Lung (tissue), 17 donors: ENCODE measurements at places on chromosomes 4 and X.

DNA sequence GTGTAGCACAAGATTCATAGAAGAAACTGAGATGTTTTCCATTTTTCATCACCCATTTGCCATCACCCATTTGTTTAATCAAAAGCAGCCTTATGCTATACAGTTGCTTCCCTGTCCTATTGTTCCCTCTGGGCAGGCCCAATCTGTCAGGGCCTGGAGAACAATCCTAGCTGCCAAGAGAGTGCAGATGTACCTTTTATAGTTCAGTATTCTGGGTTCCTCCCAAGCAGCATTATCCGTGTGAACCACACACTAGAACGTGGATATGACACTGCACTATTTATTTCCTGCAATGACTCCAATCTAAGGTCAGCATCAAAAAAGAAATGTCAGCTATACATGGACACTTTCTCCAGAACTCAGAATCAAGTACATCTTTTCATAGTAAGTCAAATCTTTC is 269.0 kb downstream of the ADGRA3 start:
- no peak for DNase-seq

DNA sequence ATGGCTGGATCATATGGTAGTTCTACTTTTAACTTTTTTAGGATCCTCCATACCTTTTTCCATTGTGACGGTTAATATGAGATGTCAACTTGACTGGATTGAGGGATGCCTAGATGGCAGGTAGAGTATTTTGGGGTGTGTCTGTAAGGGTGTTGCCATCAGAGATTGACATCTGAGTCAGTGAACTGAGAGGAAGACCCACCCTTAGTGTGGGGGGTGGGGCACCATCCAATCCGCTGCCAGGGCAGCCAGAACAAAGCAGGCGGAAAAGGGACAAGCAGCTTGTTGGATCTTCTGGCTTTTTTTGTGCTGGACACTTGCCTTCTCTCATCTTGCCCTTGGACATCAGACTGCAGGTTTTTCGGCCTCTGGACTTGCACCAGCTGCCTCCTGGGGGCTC is 168.5 kb upstream of the CXCL13 start:
- DNase-seq, result no peak

GRCh38 chr4:163500586-163500985 is 6.1 kb downstream of the TMA16 start:
- DNase-seq, result no peak

- DNase-seq, result no peak
These were observed 37.9 kb upstream of the SLC4A4 start for GRCh38 chr4:71300964-71301363.

DNA sequence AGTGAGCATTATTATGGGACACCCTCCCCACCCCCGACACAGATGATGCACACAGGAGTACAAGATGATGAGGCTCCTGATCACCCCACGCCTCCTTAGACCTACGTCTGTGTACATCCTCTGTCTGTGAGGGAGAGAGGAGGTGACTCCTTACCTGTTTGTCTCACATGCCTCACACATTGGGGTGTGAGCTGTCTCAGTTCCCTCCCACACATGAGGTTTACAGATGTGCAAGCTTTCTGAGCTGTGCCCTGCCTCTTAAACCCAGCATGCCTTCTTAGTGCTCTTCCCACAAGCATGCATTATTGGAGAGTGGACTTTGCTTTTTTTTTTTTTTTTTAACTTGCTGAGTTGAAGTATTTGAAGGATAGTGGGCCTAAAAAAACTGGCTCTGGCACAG is 76.7 kb downstream of the CLCN5 start:
- DNase-seq, result no peak

GRCh38 chr4:8492174-8492573 is 51.6 kb downstream of the TRMT44 start:
- DNase-seq, result no peak

DNA sequence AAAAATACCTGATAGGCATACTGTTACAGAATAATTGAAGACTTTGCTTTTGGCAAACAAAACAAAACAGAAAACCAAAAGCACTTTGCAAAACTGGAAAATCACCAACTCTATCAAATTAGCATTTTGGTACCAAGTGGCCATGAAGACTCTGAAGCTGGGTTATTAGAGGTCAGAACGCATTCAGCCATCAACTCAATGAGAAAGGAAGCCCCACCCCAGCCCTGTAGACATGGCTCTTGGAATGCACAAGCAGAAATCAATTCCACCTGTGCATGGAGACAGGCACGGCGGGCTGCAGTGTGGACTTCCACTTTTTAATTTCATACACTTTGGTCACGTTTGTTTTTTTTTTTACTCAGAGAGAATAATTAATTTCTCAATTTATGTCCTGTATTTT is 93.6 kb upstream of the DHX15 start:
- DNase-seq, result no peak

- no peak for DNase-seq
These were observed 1153.0 kb downstream of the C4orf33 start for GRCh38 chr4:130249002-130249401.

DNA sequence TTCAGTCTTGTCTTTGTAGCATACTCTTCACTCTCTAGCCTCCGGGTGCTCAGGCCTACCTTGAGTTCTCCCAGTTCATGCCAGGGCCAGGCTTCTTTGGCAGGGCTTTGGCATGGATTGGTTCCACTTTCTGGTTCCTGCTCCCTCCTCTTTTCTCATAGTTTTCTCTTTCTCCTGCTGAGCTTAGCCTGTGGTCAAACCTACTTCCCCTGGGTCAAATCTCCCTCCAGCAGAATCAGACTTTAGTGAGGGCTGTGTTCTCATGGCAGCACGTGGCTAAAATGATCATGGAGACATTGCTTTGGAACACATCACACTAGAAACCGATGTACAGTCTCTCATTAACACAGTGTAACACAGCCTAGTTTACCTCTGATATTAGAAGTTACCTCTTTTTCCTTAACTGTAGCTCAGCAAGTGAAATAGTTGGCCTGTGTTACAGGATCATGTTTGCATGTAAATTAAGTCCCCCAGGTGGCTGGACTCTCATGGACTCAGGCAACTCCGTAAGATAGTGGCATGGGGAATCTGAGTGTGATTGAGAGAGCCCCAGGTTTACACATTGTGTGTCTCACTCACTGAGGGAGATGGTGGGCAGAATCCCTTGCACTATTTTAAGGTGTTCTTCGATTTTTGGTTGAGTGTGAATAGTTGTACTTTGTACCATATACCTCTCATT is 13.3 kb downstream of the RAB9A start:
- no peak for DNase-seq

GRCh38 chr4:82482387-82482786 is 52.0 kb downstream of the ENOPH1 start:
- no peak for DNase-seq

DNA sequence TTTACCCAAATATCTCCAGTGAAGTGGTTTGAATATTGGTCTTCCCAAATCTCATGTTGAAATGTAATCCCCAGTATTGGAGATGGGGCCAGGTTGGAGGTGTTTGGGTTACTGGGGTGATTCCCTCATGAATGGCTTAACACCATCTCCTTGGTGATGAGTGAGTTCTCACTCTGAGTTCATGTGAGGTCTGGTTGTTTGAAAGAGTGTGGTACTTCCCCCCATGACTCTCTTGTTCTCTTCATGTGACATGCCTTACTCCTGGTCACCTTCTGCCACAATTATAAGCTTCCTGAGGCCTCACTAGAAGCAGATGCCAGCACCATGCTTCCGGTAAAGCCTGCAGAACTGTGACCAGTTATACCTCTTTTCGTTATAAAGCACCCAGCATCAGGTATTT is 32.9 kb upstream of the OTUD4 start:
- DNase-seq, result no peak

GRCh38 chrX:153934148-153934761 is 582 bp downstream of the NAA10 start:
- no peak for DNase-seq

GRCh38 chr4:155973639-155974475 is 20.2 kb upstream of the CTSO start:
- no peak for DNase-seq

- peak; percentile 92 for DNase-seq
These were observed 111.9 kb downstream of the STOX2 start for GRCh38 chr4:184016759-184017668.

DNA sequence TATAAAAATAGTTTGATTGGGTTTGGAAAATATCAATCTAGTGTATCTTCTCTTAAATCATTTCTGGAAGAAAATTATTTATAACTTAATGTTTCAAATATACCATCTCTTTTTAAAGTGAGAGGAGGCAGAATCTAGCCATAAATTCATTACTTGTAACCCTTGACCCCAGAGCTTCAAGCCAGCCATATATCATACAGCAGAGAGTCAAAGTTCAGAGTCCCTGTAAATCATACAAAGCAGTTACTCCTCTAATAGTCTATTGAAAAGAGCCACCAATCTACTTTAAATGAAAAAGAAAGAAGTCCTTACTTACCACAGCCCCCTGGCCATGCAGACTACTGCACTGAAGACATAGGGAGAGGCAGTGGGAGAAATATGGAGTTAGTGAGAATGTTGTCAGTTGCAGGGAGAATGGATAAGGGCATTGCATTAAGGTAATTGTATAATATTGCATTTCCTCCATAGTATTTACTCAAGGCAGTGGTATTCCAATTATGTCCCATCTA is 229.5 kb downstream of the NKX6-1 start:
- DNase-seq, result no peak

DNA sequence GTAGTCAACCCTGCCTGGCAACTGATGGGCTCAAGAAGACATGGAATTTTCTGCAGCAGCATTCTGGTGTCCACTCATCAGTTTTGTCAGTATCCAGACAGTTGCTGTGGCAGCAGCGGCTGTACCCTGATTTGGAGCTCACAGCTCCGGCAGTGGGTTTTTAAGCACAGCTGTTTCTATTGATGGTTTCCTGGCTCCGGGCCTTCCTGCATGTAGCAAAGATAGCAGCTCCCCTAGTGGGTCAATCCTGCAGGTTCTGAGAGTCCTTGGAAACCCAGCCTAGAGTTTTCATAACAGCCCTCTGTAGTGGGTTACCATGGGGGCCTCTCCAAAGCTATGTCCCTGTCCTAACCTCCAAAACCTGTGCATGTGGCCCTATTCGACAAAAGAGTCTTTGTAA is 84.0 kb upstream of the ATP6AP2 start:
- peak; percentile 82 for DNase-seq
